ENCODE measurements at places on chromosomes 7 and 10. TPM values are rescaled to one million over a fixed set of nuclear protein-coding genes. Genes with fewer than 3 reads are reported as not detected.

DNA sequence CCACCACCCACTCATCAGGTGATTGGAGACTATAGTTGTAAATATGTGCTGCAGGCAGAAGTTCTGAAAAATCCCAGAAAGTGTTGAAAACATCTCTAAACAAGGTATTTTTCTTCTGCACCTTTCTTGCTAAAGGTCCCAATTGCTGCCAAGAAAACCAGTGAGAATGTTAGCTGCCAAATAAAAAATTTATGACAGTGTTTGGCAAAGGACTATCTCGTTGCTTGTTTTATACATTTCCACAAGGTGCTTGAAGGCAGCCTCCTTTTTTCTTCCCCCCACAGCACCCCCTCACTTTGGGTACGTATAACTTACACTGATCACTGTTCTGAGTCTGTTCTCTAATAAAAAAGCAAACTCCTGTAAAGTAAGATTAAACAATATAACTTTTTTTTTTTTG, 158.6 kb upstream of the TCF7L2 start:
- no peak for DNase-seq

- DNase-seq, result no peak
Observed at GRCh38 chr7:148156233-148156632, 434.3 kb upstream of the C7orf33 start.

- DNase-seq, result no peak
Observed at GRCh38 chr7:2523941-2524807, 4.6 kb downstream of the LFNG start.

DDIT4 gene
- total RNA-seq, result 260 TPM

C1QL3 gene
- 0.21 TPM for total RNA-seq

GRCh38 chr7:2611401-2611800, 20.4 kb upstream of the TTYH3 start:
- DNase-seq, result no peak

CHST15 gene
- total RNA-seq, result 0.16 TPM

NOS3 gene
- total RNA-seq, result 15.7 TPM

- DNase-seq, result no peak
Observed at GRCh38 chr7:155974186-155974897, 162.1 kb upstream of the SHH start.

- DNase-seq, result no peak
Observed at GRCh38 chr10:809671-810350, 120.3 kb upstream of the DIP2C start.

- no peak for DNase-seq
Observed at GRCh38 chr10:12400266-12400931, 51.1 kb downstream of the CAMK1D start.

ITIH5 gene
- total RNA-seq, result not detected

DNA sequence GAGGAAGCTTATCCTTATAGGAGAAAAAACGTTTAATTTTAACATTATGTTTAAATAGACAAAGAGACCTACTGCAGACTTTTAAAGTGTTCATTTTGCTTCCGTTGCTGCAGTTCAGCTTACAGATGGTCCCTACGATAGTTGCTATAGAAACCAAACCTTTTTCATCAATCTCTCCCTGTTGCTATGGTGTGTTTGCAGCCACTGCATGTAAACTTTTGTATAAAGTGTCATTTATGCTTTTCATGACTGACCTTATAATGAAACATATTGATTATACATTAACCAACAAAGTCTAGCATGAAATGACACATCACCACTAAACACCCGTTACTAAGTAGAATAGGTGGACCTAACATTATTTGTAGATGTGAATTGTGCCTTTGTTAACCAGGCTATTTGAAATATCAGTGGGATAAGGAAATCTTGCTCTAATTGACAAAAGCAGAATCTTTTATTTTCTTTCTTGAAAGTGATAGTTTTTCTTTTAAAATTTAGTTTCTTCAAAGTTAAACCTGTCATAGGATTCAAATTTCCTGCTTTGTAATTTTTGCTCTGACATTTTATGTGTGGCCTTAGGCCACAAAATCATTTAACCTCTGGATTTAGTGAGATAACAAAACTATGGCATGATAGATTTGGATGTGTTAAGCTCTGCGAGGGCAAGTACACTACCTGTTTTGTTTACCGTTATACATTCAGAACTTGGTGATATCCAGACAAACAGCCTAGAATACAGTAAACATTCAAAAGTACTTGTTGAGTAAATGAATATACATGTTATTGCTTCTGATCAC, 64.0 kb downstream of the CACNB2 start:
- DNase-seq, result no peak

- no peak for DNase-seq
Observed at GRCh38 chr10:4294271-4294670, 509.3 kb upstream of the KLF6 start.

- no peak for DNase-seq
Observed at GRCh38 chr10:28359334-28359733, 56.5 kb upstream of the MPP7 start.

DNA sequence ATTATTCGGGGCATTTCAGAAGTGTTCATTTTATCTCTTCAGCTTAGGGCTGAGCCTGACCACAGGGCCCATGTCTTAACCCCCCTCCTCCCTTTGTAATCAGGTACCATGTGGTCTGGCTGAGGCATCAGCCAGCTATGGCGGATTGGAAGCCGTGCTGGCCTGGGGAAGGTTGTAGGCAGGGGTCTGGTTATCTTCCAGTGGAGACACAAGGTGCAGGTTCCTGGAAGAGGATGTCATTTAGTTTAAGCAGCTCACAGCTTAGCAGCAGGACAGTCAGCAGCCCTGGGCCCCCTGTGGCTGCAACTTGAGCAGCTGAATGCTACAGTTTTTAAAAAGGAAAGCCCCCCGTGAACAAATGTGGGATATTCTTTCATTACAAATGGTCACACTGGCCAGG, 22.1 kb downstream of the BAG3 start:
- DNase-seq, result no peak

ADGRA1 gene
- total RNA-seq, result not detected

DNA sequence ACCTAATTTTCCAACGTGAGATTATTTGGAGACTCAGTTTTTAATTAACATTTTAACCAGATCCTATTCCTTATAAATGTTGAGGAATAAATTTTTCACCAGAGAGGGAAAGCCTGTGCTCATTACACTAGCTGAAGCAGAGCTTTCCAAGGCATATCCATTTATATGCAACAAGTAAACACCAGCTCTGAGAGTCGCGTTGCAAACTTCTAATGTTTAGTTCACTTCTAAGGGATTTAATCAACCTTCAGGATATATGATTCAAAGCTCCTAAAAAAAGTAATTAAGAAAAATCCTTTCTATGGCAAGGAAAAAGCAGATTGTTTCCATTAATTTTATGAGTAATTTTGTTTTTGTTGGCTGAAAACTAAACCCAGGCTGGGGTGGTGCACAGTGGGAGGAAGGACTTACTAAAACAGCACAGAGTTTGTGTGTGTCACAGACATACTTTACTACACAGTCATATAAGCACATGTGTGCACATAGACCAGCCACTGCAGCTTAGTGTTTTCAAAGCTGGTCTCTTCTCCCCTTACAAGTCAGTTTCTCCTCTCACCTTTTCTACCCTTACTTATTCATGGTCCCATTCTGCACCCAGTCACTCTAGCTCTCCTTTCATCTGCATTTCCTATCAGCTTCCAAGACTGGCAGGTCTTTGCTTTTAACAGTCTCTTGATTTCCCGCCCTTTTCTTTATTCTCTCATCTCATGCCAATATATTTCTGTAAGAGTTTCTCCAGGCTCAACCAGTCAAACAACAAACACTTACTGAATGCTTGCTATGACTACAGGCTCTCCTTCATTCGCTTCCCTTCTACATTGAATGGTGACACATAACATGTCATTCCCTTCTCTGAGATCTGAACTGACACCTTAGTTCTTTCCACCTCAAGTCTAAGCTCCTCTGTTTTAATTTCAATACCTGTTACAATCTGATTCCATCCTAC, 81.1 kb upstream of the FZD1 start:
- DNase-seq, result no peak
